ENCODE measurements at places on chromosomes 5 and 9.
A peak's percentile ranks its signal among the peaks of the same experiment; 100 is the strongest.

GRCh38 chr5:35815089-35815936, 41.4 kb upstream of the IL7R start:
- peak; percentile 59 for DNase-seq

GRCh38 chr9:79572608-79573411, 1.0 kb downstream of the TLE4 start:
- peak; percentile 38 for DNase-seq

DNA sequence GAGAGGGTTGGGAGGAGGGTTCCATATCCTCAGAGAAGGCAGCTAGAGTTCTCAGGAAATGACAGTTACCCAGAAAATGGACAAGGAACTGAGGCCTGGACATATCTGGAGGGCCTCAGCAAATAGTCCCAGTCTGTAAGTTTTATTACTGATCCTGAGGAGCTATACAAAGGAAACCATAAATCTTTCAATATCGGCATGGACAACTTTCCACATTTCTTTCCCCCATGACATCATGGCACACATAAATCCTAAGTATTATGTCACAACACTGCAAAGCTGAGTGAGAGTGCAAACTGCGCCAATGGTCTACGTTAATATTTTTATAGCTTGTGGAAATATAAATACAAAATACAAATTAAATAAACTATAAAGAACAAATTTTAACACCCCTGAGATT, 1356.2 kb upstream of the C9orf72 start:
- DNase-seq: no peak

DNA sequence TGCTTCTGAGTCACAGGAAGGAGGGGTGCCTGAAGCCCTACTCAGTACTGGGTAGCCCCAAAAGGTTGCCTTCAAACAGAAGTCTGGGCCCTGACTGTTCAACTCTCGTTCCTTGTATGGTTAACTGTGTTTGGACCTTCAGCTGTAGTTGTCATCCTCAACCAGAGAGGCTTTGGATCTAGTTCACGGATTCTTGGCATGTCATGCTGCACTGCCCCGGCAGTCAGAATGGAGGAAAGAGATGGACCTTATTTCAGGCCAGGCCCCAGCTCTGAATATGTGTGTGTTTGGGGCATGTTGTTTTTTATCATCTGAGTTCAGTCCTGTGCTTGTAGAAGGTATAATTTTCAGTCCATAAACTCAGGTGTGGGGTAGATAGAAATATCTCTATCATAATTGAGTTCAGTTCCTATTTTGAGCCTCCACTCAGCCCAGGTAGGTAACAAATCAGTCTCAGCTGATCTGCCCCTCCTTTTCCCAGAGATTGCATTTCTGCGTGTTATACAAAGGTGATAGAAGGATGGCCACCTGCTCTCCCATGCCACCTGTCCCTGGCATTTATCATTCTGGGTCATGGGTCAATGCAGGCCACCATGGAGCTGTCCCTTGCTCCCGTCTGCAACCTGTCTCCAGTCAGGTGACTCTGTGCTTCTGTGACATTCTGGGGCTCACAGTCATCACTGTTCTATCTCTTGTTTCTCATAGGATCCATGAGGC, 127.5 kb upstream of the CPEB4 start:
- no peak for DNase-seq

DNA sequence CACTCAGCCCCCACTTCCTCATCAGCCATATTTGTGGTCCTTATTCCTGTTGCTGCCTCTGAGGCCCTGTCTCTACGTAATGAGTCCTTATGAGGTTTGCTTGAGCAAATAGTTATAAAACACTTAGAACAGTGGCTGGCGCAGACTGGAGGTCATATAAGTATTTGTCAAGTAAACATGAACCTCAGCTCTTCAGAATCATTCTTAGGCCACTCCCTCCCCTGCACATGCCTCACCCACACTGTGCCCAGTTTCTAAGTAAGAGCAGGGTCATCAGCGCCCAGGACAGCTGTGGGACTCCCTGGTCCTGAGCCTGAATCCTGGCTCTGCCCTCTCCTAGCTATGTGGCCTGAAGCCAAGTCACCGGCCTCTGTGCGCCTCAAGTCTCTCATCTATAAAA, 4.0 kb downstream of the ST6GALNAC4 start:
- no peak for DNase-seq

DNA sequence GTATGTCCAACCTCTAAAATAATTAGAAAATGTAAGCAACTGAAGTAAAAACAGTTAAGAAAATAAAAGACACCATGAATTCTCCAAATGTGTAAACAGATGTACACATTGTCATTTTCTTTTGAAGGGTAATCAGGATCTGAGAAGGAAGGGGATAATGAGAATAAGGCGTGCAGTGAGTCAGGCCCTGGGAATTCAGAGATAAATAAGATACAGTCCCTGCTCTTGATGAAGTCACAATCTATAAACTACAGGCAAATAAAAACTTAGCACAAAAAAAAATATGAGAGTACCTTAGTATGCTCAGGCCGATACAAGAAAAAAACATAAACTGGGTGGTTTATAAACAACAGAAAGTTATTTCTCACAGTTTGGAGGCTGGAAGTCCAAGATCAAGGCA, 315.3 kb downstream of the DNAH5 start:
- no peak for DNase-seq

DNA sequence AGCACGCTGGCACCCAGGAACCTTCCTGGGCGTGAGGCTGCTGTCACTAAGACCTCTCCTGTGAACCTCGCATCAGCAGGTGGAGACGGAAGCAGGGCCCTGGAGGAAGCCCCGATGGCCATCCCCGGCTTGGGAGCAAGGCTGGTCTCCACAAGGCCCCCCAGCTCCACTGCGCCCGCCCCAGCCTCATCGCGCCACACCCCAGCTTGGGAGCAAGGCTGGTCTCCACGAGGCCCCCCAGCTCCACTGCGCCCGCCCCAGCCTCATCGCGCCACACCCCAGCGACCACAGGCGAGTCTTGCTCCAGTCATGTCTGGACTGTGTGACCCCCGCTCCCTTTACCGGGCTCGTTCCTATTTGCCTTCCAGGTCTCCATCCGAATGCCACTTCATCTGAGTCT, 11.0 kb downstream of the QSOX2 start:
- no peak for DNase-seq

DNA sequence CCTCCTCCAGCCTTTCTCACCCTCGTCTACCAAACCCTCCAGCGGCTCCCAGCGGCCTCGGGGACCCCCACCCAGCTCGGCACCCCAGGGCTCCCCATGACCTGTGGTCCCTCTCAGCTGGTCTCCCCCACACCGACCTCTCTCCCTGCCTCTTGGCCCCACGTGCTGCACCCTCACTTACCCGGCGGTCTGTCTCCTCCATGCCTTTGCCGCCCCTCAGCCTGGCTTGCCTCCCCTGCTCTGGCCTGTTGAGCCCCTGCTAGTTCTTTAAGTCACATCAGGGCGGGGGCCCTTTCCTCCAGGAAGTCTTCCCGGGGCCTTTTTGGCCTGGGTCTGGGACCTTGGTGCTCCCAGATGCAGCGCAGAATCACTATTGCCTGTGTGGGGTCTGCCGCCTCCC, 81.5 kb downstream of the LMX1B start:
- DNase-seq: no peak

DNA sequence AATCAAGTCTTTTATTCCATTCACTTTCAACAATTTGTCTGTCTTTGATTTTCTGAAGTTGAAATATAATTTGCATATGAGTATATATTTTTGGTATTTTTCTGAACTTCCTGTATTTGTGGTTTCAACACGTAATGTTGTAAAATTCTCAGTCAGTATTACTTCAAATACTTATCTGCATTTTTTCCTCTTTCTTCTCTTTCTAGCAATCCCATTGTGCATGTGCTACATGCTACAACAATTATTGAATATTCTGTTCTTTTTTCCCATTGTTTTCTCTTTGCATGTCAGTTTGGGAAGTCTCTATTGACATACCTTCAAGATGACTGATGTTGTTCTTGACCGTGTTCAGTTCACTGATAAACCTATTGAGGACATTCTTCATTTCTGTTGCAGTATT, 5.6 kb upstream of the ANKRD18A start:
- DNase-seq: no peak

GRCh38 chr5:98206566-98206965, 566.9 kb upstream of the RGMB start:
- no peak for DNase-seq

- no peak for DNase-seq
Measured at GRCh38 chr9:19375538-19375937, 4.5 kb downstream of the RPS6 start.

DNA sequence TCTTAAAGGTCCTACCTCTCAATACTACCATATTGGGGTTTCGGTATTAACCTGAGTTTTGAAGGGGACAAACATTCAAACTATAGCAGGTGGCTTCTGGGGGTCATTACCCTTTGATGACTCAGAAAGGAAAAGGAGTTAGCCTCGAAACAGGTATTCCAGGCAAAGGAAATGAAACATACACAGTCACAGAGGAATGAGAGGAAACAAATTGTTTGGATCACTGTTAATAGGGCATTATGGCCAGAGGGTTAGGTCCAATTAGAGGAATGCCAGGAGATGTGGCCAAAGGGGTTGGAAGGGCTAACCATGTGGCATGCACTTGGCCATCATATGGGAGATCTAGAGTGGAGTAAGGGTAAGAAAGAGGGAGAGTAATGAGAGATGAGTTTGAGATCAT, 23.9 kb upstream of the NIM1K start:
- no peak for DNase-seq

DNA sequence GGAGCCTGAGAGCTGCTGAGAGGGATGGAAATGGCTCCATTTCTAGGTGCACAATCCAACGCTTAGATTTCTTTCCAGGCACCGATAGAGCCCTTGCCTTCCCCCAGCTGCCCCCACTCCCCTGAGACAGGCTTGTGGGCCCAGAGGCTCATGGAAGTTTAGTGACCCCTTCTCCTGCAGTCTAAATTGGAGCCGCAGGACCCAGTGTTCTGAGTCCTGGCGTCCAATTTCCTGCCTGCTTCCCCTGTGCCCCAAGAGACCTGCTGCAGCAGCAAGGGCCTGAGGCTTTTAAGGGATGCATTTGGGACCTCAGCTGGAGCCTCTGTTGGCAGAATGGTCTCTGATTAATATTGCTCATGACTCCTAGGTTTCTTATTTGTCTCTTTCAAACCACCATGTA, 61.7 kb downstream of the RGS3 start:
- no peak for DNase-seq

DNA sequence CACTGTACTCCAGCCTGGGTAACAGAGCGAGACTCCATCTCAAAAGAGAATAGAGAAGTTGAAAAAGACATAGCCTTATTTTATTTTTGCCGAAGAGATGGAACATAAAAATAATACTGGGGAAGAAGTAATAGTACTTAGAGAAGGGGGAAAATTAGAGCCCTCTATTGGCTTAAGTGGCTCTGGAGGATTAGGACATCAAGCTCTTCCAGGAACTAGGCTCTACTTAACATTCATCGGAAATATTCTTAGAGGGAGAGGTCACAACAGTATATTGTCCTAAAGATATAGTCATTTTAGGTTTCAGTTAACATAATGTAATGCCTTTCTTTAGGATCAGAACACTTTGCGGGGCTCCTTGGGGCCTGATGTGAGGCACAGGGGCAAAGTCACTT, 86.0 kb upstream of the PLPP1 start:
- DNase-seq: no peak

DNA sequence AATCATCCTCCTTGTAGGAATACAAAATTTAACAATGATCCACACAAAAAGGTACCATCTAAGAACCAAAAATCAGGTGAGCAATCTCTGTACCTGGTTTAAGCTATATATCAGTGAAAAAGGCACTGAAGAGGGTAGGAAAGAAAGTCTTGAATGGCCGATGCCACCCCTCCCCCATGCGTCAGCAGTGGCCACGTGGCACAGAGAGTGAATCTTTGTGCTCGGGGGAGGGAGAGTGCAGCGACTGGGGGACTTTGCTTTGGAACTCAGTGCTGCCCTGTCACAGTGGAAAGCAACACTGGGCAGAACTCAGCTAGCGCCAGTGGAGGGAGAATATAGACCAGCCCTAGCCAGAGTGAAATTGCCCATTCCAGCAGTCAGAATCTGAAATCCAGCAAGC, 28.3 kb upstream of the PDE4D start:
- DNase-seq: no peak

- no peak for DNase-seq
Measured at GRCh38 chr5:36357391-36357975, 55.8 kb upstream of the RANBP3L start.

- DNase-seq: no peak
Measured at GRCh38 chr9:97440160-97440559, 28.3 kb downstream of the TDRD7 start.

DNA sequence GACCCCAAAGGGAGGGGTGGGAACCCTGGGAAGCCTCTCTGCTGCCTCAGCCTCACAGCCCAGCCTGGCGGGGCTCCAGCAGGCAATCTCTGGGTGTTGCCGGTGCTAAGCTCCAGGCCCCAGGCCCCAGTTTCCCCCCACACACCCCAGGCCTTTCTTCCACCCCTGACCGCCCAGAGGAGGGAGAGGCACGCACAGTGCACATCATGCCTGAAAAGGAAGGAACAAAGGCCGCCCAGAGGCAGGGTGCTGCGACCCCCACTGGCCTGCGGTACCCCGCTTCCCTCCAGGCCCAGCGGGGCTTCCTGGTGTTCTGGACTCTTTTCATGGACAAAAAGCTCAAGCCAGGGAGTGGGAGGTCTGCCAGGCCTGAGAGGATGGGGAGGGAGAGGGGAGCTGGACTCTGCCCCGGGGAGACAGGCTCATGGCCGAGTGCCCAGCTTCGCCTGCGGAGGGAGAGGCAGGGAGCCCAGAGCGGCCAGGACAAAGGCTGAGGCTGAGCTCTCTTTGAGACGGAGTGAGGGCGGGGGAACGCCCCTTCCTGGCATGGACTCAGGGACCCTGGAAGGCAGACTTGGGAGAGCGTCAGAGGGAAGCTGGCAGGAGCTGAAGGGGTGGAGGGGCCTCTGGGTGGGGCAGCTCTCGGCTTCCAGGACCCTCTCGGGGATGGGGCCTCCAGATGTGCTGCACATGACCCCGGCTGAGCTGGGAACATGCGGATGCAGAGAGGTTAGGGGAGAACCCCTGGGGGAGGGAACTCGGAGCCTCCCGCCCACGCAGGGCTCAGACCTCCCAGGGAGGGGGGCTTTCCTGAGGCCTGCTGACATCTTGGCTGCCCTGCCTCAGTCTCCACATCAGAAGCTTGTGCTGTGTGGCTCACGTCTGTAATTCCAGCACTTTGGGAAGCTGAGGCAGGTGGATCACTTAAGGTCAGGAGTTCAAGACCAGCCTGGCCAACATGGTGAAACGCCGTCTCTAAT, 1.8 kb upstream of the ENTPD2 start:
- DNase-seq: no peak

DNA sequence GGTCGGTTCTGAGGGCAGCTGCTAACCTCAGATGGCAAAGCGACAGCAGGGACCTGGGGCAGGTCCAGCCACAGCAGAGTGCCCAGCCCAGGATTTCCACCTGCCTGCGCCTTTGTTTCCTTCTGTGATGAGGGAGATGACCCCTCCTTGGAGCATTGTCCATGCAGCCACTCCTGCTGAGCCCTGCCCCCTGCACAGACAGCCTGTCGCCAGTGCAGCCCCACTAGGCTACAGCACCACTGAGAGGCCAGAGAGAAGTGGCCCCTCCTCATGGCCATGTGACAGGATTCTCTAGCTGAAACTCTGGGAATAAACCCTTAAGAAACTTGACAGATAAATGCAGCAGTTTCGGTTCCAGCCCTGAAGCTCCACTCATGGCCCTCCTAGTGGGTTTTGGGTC, 10.5 kb upstream of the MRNIP start:
- no peak for DNase-seq
